NCI-H1092 treated with DMSO at 0.1 percent for 48 hours (cell line): ENCODE measurements at places on chromosomes 7 and 10.

GRCh38 chr7:24727154-24728120 is 29.8 kb downstream of the GSDME start:
- DNase-seq = no peak

DNA sequence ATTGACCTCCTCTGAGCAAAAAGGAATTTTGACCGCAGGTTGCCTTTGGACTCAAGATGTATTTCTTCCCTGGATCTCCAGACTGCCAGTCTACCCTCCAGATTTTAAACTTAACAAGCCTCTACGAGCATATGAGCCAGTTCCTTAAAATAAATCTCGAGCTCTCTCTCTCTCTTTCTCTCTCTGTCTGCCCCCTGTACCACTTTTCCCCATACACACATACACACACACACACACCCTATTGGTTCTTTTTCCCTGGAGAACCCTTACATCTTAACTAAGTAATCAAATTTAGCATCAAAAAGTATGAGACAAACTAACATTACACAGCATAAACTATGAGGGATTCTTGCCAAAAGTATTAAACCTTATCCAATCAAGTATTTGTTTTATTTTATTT is 11.4 kb downstream of the BCAP29 start:
- DNase-seq = no peak

- DNase-seq = no peak
Observed at GRCh38 chr10:80753612-80754011, 215.9 kb downstream of the SH2D4B start.

DNA sequence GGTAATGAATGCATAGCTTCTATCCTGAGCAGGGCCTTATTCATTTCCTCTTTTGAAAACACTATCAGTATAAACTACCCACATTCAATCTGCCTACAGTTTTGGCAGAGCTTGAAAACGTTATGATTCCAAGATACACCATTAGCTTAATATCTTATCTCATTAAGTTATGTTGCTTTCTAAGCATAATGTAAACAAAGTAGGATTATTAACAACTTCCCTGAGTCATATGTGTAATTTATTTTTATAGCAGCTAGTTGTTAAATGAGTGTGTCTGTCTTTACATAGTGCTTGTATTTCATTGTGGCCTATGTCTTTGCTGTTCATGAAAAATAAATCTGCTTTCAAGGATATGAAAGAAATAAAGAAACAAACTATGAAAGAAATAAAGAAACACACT is 106.2 kb upstream of the DLX6 start:
- DNase-seq = no peak

GRCh38 chr7:25597946-25598345 is 369.7 kb upstream of the NPVF start:
- no peak for DNase-seq

DNA sequence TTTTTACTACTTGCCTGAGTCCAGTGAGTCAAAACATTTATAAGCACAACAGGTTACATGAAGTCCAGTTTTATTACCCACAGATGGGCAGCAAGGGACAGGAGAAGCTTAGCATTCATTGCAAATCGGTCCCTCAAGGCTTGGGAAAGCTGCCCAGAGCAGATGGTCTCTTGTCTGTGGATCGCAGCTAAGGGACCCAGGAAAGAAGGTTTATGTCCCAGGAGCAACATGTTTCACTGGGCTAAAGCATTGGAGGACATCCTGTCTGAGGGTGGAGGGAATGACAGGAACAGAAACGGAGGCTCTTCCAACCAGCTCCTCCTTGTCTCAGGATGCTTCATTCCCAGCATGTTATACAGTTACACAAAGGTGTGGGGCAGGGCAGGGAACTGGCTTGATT is 39.3 kb downstream of the TRIM24 start:
- no peak for DNase-seq
